Activated CD4-positive, CD25-positive, alpha-beta regulatory T cell treated with anti-CD3 and anti-CD28 coated beads, Interleukin-2, amount 50 U/mL, for 72 hours (primary cell): ENCODE measurements at places on chromosomes 5 and 9.

DNA sequence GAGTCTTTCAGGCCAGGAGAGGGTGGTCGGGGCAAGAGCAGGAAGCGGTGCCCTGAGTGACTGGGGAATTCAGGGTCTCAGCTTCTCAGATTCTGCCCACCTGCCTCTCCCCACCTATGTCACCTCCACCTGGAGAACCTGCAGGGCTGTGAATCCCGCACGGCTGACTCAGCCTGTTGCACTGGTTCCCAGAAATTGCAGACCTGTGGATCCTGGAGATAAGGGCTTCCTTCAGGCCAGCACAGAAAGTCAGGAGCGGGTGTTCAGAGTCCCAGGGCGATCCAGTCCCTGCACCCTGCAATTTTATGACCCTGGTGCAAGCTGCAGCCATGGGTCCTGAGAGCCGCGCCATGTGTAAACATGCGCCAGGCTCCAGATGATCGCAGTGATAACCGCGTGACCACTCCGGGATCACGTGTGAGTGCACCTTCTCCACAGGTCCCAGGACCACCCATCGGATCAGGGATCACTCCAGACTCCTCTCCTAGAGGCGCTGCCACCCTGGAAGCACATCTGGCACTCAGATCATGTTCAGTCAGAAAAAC, 17.8 kb downstream of the IRX4 start:
- no peak for DNase-seq

DNA sequence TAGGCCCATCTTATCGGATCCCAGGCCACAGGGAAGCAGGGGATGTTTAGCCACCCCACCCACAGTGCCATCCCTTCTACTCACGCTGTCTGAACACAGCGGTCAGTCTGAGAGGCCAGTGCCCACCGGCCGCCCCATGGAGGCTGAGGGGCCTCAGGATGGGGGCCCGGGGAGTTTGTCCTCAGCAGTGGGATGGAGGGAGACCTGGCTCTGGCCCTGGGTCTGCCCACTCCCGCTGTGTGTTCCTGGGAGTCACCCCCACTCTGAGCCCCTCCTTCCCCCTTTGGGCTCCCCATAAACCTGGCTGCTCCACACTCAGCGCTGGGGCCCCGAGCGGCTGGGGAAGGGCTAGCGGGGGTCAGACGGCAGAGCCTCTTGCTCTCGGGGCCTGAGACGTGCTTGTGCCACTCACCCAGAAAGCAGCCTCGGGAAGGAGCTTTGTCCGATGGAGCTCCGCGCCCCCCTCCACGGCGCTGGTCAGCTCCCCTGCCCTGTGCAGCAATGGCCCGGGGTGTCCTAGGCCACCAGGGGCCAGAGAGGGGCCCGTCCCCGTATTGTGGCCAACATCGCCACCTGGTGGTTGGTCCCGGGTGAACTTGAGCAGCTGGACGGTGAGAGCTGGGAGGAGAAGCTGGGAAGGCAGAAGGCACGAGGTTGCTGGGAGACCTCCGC, 10.9 kb upstream of the LAMC3 start:
- peak; percentile 54 for DNase-seq

DNA sequence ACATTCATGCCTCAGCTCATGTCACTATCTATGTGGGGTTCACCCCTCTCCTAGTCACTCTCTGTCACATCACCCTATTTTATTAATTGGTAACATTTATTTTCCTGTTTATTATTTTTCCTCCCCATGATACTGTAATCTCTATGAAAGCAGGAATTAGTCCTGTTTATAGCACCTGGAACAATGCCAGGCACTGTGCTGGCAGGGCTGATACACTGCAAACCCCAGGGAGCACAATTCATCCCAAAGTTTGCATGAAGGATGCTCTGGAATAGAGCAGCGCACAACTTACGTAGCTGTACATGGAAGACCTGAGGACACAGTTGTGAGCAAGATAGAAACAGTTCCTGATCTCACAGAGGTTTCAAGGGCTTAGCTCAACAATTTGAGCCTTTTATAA, 103.2 kb downstream of the NSG2 start:
- no peak for DNase-seq

GRCh38 chr9:93255994-93256877, 72.3 kb downstream of the WNK2 start:
- peak; percentile 23 for DNase-seq

- no peak for DNase-seq
Measured at GRCh38 chr5:68409259-68409658, 193.7 kb downstream of the PIK3R1 start.

- DNase-seq: no peak
Measured at GRCh38 chr5:74885170-74885569, 19.0 kb upstream of the FAM169A start.
